NCI-H345 (cell line): ENCODE measurements at places on chromosomes 2 and 18.

GRCh38 chr18:41643427-41643826 is 311.6 kb upstream of the PIK3C3 start:
- no peak for DNase-seq

DNA sequence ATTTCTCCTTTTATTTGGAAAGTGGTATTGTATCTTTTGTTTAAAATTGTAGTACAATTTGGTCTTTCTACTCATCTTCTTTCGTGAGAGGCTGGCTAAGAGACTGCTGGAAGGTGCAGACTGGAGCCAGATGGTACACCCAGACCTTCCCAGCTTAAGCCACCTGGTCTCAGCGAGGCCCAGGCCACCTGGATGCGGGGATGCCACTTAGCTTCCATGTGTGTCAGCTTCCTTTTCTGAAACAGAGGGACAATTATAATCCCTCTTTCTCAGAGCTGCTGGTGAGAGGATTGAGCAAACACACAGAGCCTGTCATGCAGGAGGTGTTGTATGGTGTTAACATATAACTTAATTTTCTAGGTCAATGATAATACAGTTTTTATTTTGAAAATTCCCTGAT is 17.4 kb downstream of the FARP2 start:
- peak; percentile 15 for DNase-seq

DNA sequence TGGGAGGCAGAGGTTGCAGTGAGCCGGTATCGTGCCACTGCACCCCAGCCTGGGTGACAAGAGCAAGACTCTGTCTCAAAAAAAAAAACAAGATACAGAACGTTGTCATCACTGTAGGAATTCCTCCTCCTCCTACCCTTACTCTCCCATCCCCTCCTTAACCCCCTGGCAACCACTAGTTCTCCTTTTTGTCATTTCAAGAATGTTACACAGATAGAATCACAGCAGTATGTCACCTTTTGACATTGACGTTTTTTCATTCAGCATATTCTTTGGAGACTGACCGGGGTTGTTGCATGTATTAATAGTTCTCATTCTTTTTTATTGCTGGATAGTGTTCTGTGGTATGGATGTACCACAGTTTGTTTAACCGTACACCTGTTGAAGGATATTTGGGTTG is 32.4 kb downstream of the TTLL4 start:
- no peak for DNase-seq

- DNase-seq: peak; percentile 38
Observed at GRCh38 chr2:125745514-125745913, 910.4 kb upstream of the GYPC start.

DNA sequence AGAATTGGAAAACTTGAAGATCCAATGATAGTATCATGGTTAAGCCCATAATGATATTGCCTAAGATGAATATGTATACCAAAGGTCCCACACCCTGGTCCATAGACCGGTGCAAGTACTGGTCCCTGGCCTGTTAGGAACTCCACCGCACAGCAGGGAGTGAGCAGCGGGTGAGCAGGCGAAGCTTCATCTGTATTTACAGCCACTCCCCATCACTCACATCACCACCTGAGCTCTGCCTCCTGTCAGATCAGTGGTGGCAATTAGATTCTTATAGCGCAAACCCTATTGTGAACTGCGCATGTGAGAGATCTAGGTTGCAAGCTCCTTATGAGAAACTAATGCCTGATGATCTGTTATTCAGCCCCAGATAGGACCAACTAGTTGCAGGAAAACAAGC is 402.4 kb downstream of the EPHA4 start:
- no peak for DNase-seq

DNA sequence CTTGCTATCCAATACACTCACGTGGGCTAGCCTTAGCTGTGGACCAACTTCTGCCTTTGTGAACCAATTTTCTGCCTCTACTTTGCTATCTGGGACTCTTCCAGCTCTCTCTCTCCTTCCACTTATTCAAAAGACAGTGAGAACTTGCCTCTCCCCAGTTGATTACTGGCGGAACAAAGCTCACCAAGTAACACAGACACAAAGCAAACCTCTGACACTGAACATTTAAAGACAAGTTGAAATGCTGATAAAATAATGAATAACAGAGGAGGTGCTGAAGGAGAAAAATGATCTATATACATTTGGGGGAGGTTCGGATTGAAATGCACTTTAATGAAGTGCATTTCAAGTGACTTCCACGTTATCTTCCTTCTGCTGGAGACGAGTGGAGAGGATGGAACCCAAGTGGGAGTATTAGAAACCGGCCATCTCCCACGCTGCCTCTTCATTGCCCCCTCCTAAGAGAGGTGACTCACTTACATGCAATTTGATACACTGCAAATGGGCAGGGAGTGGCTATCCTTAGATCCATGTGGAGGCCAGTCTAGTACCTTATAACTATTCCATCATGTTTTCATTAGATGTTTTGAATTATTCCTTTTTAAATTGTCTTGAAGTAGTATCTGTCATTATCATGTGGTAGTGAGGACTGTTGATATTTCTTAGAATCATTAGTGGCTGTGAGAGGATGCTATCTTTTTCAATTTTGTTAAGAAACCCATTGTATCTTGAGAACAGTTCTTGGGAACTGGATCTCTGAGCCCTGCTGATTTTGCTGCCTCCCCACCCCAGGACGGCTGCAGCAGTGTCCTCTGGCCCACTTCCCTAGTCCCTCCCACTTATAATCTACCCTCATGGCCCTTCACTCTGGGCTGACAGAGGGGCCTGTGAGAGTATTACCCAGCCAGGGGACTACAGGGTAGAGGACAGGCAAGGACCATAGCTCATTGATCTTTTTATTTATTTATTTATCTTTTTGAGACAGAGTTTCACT is 6.0 kb upstream of the GLI2 start:
- no peak for DNase-seq

GRCh38 chr2:153873052-153874048 is 1.6 kb downstream of the GALNT13 start:
- peak; percentile 31 for DNase-seq
